ENCODE measurements at places on chromosomes 1 and 21.

DNA sequence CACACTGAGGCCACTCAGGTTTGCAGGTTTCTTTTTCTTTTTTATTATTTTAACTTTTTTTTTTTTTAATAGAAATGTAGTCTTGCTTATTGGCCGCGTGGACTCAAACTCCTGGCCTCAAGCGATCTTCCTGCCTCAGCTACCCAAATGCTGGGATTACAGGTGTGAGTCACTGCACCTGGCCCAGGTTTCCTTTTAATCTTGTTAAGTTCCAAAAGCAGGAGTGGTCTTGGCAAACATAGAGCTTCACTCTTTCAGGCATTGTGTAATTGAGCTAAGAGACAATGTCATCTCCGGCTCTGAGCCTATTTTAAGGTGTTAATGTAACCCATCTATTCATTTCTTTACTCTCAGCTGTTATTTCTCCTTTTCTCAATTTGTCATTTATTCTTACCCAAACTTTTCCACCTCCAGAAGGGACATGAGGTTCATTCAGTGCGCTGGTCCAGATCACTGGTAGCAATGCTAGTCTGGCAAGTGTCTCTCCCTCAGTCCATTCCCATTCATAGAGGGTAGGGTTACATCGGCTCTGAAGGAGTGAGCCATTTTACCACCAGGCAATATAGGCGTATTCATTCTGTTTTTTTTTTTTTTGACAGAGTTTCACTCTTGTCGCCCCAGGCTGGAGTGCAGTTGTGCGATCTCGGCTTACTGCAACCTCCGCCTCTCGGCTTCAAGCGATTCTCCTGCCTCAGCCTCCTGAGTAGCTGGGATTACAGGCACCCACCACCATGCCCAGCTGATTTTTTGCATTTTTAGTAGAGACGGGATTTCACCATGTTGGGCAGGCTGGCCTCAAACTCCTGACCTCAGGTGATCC, 11.3 kb upstream of the MFSD2A start:
- no peak for DNase-seq

- no peak for DNase-seq
Observed at GRCh38 chr1:112509005-112509659, 367 bp downstream of the WNT2B start.

DNA sequence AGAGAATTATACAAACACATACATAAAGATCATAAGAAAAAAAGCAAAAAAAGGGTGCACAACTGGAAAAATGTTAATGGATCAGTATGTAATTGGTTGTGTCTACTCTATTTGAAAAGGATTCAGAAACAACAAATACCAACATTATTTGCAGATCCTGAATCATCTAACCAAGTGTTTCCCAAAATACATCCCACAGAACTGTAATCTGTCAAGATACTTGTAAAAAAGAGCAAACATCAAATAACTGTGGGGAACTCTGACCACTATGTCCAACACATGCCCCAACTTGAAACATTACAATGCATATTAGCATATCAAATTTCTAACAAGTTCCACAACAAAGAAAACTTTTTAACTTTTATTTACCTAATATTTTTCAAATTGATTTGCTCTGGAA, 22.6 kb downstream of the ANKRD13C start:
- DNase-seq: no peak

DNA sequence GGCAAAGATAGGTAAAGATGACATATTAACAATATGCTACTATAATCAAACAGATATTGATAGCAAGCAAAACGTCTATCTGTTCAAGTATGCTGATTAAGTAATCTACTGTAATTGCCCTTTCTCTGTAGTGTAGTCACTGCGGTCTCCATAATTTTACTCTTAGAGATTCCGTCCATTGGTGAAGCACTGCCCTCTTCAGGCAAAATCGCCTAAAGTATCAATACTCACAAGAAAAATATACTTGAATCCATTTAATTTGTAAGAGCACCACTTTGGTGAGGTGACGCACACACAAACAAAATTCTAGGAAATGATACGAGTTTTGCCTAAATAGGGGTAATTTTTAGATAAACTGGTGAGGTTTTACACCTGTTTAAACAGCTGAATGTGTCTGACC, 434.6 kb upstream of the CHRM3 start:
- DNase-seq: peak; percentile 18

DNA sequence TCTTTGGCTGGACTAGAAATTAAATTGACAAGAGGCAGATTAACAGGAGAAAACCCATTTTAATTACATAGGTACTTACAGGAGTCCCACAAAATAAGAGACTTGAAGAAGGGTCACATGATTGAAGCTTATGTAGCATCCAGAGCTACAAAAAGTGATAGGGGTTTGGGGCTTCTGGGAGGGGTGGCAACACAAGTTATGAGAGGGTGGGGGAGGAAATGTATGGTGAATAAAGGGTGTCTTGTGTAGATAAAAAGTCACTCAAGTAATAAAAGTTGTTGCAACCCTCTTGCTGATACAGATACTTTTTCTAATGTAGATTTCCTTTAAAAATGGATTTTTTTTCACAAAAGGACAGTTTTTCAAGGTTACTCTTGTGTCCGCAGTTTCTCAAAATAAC, 24.0 kb downstream of the USP25 start:
- DNase-seq: no peak

- DNase-seq: peak; percentile 37
Observed at GRCh38 chr21:45478115-45478801, 64.0 kb downstream of the SLC19A1 start.

- no peak for DNase-seq
Observed at GRCh38 chr1:18537386-18538306, 56.9 kb downstream of the KLHDC7A start.

All from renal cortex interstitium (tissue), 15 donors.